HCEC 1CT (cell line): ENCODE measurements at places on chromosomes 11 and 22.

- DNase-seq, result no peak
These were observed 24.1 kb upstream of the FAM181B start for GRCh38 chr11:82757660-82758357.

DNA sequence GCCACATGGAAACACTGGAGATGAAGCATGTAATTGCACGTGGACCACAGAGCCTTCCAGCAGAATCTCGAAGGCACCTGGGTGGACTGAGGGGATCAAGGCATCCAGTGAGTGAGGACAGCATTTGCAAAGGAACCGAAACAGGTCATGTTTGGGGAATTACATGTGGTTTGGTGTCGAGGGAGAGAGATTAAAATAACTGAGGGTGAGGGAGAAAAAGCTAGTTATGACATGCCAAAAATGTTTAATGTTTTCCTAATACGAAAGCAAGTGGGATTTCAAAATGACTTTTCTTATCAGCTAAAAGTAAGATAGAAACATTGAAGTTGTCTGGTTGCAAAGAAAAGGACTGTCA is 157.1 kb downstream of the BLID start:
- DNase-seq, result no peak

- no peak for DNase-seq
These were observed 8.5 kb downstream of the ABCC8 start for GRCh38 chr11:17468122-17468521.

- DNase-seq, result no peak
These were observed 2.3 kb upstream of the ADORA2A start for GRCh38 chr22:24424901-24425775.

DNA sequence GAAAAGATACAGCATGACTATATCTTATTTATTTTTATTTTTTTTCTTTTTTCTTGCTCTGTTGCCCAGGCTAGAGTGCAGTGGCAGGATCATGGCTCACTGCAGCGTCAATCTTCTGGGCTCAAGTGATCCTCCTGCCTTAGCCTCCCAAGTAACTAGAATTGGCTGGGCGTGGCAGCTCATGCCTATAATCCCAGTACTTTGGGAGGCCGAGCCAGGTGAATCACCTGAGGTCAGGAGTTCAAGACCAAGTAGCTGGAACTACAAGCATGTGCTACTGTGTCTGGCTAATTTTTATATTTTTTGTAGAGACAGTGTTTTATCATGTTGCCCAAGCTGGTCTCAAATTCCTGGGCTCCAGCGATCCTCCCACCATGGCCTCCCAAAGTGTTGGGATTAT is 28.3 kb upstream of the CCDC134 start:
- no peak for DNase-seq

GRCh38 chr11:34508524-34508923 is 5.1 kb downstream of the ELF5 start:
- no peak for DNase-seq
